AG04450 (cell line): ENCODE measurements at places on chromosomes 3 and 15.

- no peak for DNase-seq
These were observed 524.4 kb downstream of the NSUN3 start for GRCh38 chr3:94587291-94587690.

- no peak for DNase-seq
These were observed 50.6 kb upstream of the RASA2 start for GRCh38 chr3:141436180-141436579.

DNA sequence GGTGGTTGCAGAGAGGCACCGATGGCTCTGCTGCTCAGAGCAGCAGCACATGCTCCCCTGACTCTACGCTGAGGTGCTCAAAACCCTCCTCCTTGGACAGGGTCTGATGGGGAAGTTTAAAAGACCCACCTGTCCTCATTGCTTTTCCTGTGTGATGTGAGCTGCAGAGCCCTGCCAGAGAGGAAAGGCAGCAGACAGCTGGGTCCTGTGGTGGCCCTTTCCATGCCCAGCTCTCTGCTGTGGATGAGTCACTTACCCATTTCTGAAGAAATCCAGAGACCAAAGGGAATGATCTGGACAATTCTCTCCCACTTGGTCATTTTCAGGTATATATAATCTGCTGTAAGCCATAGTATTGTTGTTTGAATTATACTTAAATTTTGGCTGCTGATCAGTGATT is 121.7 kb downstream of the CHDH start:
- no peak for DNase-seq

- DNase-seq = no peak
These were observed 68.0 kb downstream of the FBN1 start for GRCh38 chr15:48577469-48577868.

DNA sequence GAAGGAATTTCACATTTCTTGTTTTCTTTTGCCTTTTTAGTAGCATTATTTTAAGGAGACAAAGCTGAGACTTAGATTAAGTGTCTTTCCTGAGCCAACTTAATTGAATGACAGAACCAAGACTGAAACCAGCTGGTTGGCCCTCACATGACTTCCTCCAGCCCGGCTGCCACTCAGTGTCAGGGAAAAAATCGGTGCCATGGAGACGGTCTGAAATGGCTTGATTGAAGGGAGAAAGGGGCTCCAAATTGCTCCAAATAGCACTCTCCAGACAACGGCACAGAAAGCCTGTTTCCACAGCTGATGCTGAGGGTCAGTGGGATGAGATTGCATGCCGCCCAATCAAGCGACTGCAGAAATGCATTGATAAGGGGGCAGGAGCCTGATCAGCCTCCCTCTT is 475.2 kb upstream of the IL12A start:
- no peak for DNase-seq

GRCh38 chr15:55343168-55343567 is 24.1 kb downstream of the PIGB start:
- DNase-seq = no peak

DNA sequence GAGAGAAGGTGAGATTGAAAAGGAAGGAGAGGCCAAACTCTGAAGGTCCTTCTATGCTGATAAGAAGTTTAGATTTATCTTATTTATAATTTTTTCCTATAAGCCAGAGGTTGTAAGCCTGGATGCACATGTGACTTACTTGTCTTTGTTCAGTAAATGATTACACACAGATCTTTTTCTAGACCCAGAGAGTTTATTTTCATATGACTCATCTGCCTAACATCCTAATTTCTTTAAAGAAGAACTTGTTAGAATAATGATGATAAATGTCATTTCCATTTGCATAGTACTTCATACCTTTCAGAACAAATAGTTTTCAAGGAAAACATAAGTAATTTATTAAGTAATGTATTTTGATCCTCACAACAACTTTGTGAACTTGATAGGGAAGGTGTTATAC is 434.8 kb upstream of the DPH6 start:
- DNase-seq = no peak

GRCh38 chr15:75045332-75046015 is 22.1 kb downstream of the PPCDC start:
- DNase-seq = no peak

DNA sequence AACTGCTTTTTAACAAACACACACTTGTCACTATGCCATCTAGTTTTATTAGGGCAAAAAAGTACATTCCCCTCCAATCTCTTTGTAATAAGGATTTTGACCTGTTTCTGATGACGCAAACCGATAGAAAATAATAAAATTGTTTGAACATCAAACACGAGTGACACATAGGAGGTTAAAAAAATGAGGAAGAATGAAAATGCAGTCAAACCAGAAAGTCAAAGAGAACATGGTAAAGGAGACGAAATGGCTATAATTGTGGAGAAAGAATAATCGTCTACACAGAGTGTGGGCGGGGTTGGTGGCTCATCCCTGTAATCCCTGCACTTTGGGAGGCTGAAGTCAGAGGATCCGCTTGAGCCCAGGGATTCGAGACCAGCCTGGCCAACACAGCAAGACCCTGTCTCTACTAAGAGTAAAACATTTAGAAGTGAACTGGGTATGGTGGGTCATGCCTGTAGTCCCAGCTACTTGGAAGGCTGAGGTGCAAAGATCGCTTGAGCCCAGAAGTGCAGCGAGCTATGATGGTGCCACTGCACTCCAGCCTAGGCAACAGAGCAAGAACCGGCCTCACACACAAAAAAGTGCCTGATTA is 83.2 kb downstream of the MEIS2 start:
- DNase-seq = no peak
